Lower leg skin (tissue), 4 donors: ENCODE measurements at places on chromosomes 3 and 15.

DNA sequence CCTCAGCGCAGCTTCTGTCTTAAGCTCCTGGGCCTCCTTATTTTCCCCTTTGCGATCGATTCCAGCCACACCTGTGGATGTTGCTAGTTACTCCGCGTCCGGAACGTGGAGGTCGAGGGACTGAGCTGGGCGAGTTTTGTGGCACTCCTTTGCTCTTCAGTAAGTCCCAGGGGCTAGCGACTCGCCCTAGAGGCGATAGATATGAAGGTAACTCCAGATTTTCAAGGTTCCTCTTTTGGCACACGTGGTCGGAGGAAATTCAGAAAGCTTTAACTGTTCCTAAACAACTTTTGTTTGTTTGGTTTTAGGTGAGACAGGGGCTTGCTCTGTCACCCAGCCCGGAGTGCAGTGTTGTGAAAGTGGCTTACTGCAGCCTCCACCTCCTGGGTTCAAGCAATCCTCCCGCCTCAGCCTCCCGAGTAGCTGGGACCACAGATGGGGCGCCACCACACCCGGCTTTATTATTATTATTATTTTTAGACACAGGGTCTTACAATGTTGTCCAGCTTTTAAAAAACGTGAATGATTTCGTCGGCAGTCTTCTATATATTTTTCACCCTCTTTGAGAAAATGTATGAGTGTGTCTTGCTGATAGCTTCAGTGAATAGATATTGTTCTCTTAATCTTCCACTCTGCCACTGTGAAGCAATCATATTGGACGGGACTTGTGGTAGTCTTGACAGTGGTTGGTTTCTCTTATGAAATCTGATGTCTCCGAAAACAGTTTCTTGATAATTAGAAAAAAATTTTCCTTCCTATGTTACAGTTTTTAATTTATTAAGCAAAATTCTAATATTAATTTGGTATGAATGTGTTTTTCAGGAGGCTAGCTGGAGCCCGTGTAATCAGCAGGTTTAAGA is 785 bp downstream of the MFSD1 start:
- no peak for DNase-seq

GRCh38 chr3:48065035-48065434 is 48.8 kb upstream of the MAP4 start:
- no peak for DNase-seq

DNA sequence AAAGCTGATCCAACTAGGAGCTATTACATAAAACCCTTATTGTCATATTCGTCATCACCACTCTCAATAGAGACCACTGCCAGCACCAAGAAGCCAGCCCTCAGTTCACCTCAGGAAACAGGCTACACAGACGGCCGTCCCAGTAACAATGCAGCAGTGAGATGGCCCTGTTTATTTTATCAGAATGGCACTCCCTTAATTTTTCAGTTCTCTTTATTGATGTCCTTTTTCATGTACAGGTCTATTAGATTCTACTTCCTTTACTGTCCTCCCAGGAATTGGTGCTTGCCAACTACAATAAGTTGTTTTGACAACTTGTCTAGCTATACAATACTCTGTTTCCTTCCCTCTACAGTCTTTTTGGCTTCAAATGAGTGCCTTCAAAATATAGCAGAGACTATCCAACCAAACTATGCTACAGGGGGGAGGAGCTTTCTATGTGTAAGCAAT is 272.5 kb downstream of the ZBTB20 start:
- DNase-seq, result no peak

- DNase-seq, result no peak
These were observed 31.9 kb upstream of the RAB6B start for GRCh38 chr3:133927540-133928066.

- DNase-seq, result no peak
These were observed 166.9 kb upstream of the UMPS start for GRCh38 chr3:124563376-124563775.

DNA sequence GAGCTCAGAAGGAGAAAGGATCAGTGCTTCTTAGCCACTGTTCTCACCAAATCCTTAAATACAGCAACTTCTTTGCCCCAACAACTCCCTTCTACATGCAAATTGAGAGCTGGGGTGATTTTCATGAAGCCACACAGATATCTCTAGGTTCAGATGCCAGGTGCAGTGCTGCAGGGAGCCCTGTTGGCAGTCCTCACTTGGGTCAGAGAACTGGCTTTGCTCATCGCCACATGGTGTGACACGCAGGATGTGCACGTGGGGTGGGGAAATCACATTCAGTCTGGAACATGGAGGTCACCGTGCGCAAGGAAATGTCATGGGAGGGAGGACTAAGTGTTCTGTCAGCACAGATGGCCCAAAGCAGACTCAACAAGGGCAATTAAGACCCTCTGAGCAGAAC is 103.8 kb downstream of the WDR76 start:
- DNase-seq, result no peak

DNA sequence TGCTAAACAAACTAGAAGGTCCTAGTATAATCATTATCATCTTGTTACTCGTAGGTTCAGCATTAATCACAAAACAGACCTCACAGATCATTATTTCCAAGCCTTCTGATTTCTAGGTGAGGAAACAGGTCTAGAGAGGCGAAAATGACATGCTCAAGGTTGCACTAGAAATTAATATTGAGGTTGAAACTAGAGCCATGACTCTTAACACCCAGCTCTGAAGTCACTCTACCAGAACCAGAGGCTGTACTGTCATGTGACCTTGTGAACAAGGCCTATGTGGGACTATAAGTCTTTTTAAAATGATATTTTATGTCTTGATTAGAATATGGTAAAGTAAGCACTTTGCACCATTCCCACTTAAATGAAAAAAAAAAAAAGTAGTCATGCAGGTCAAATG is 23.8 kb upstream of the FGF12 start:
- no peak for DNase-seq

GRCh38 chr15:40253167-40253790 is 14.4 kb downstream of the PAK6 start:
- no peak for DNase-seq

DNA sequence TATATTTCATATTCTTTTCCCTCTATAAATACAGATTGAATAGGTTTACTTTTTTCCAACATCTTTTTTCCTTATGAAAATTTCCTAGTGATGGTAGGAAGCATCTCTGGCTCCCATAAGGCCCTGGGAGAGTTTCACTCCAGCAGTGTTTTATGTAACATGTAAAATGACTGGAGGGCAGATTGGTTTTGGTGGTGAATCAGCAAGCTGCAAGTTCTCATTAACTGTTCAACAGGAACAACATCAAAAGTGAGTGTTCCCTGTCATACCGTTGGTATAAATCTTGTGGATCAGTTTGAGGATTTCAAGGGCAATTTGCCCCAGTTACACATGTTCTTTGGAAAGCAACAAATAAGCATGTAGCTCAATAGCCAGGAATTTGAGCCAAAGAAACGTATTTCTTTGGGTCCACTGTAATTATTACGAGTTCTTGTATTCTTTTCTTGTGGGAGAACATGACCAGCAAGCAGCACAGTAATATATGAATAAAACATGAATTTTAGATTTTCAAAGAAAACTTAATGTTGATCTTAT is 345.7 kb downstream of the SV2B start:
- no peak for DNase-seq

GRCh38 chr15:91529534-91529933 is 324.0 kb upstream of the SLCO3A1 start:
- DNase-seq, result no peak

- DNase-seq, result no peak
These were observed at the start of gene HHLA2 for GRCh38 chr3:108296239-108296638. HHLA2 (plus strand) TSS chr3:108296548; CDS start chr3:108351814, 55,266 bp downstream.

DNA sequence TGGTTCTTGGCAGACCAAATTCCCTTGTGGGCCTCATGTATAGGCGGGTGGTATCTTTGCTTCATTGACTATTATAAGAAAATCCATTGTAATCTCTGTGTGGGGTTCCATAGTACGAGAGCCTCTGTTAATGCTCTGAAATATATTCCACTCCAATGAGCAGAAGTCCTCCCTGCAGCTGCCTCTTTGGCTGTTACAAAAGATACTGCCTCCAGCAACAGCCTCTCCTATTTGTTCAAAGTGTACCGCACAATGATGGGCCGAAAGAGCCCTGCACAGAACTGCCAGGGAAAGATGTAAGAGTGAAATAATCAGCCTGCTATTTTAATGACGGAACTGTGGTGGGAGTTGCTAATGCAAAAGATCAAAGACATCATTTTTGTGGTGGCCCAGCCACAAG is 48.9 kb downstream of the GRK7 start:
- DNase-seq, result no peak

GRCh38 chr15:76158226-76158625 is 98.4 kb downstream of the TMEM266 start:
- no peak for DNase-seq

GRCh38 chr3:66270288-66270687 is 49.5 kb downstream of the SLC25A26 start:
- DNase-seq, result no peak

- DNase-seq, result no peak
These were observed 41.8 kb upstream of the UBE2E2 start for GRCh38 chr3:23161308-23161707.

- no peak for DNase-seq
These were observed 171.7 kb downstream of the ABHD5 start for GRCh38 chr3:43862470-43862869.

- DNase-seq, result no peak
These were observed 81.9 kb upstream of the ZBED2 start for GRCh38 chr3:111677007-111677392.

- DNase-seq, result no peak
These were observed 28.5 kb downstream of the EFCAB12 start for GRCh38 chr3:129399895-129400357.

- no peak for DNase-seq
These were observed 493.8 kb downstream of the SHQ1 start for GRCh38 chr3:72354486-72354885.

GRCh38 chr3:4218456-4219226 is 84.5 kb upstream of the SETMAR start:
- DNase-seq, result no peak

- DNase-seq, result no peak
These were observed 32.8 kb downstream of the OSBPL10 start for GRCh38 chr3:31948280-31948679.

- no peak for DNase-seq
These were observed 12.8 kb downstream of the THAP10 start for GRCh38 chr15:70879401-70879800.

DNA sequence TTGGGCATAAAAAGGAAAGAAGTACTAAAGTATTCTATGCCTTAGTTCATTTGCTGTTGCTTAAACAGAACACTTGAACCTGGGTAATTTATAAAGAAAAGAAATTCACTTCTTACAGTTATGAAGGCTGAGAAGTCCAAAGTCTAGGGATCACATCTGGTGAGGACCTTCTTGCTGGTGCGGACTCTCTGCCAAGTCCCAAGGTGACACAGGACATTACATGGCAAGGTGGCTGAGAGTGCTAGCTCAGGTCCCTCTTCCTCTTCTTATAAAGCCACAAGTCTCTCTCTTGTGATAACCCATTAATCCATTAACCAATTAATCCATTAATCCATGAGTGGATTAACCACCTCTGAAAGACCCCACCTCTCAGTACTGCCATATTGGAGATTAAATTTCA is 3.1 kb upstream of the ZBTB38 start:
- no peak for DNase-seq

DNA sequence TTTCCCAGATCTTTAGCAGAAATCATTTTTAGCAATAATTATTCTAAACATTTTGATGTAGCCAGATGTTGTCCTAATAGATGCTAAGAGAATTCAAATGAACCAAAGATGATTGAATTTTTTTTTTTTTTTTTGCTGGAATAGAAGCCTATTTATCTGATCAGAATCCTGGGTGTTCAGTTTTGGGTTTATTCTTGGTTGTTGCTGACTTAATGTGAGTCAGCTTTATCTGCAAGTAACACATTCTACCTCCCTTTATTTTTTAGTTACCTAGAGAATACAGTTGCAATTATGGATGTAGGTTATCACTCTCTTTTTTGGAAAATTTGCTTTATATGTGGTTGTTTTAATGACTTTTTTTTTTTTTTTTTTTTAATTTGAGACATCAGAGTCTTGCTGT is 6.4 kb downstream of the CEP97 start:
- DNase-seq, result no peak

DNA sequence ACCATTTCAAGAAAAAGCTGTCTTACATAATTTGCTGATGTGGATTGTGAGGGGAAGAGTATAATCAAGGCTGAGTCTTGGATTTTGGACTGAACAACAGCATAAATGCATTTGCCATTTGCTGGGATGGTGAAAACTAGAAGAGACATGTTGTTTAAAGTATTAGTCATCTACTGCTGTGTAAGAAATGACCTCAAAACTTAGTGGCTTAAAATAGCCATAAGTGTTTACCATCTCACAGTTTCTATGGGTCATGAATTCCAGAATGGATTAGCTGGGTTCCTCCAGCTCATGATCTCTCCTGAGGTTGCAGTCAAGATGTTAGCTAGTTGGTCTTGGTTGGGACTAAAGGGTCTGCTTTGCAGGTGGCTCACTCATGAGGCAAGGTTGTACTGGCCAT is 66.2 kb downstream of the SCN11A start:
- DNase-seq, result no peak

DNA sequence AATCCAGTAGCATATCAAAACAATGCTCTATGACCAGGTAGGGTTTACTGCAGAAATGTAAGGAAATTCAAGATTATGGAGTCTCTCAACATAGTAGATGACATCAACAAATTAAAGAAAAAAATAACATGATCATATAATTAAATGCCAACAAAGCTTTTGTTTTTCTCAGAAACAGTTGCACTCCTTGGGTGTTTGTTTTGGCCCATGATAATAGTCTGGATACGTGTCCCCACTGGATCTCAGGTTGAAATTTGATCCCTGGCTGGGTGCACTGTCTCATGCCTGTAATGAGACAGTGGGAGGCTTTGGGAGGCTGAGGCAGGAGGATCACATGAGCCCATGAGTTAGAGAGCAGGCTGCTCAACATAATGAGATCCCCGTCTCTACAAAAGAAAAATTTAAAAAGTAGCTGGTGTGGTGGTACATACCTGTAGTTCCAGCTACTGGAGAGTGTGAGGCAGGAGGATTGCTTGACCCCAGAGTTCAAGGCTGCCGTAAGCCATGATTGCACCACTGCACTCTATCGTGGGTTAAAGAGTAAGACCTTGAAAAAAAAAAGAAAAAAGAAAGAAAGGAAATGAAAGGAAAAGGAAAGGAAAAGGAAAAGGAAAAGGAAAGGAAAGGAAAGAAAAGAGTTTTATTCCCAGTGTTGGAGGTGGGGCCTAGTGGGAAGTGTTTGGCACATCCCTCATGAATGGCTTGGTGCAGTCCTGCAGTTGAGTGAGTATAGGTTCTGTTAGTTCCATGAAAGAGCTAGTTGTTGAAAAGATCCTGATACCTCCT is 53.3 kb upstream of the FOXB1 start:
- no peak for DNase-seq

GRCh38 chr15:95709959-95710695 is 620.4 kb upstream of the NR2F2 start:
- DNase-seq, result no peak

DNA sequence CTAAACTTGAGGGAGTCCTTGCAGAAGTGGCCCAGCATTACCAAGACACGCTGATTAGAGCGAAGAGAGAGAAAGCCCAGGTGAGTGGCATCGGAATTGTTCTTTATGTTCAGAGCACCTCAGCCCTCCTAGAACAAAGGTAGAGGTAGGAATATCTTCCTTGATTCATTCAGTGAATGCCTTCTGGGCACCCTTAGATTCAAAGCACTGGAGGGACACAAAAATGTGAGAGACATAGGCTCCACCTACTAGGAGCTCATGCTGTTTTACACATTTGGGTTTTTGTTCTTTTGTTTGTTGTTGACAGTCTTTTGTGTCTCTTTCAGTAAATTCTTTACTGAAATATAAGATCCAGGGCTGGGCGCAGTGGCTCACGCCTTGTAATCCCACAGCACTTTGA is 68.2 kb downstream of the IQGAP1 start:
- no peak for DNase-seq
